ENCODE measurements at places on chromosomes 3 and 15.

DNA sequence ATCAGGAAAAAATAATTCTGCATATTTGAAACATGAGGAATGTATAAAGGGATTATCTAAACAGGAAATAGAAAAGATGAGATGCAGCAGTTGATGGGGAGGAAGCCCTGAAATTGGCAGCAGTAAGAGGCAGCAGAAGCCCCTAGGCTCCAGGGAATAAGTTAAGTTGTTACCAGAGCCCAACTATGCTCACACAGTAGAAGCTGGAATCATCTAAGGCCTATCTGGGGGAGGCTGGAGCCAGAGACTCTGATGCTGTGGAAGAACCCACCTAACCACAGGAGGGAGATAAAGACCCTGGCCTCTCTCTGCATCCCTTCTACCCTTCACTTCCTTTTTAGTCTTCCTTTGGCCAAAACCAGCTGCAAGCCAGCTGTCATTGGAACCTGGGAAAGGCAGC is 519.7 kb downstream of the DIPK2A start:
- no peak for DNase-seq

GRCh38 chr15:35436422-35436821 is 109.5 kb downstream of the DPH6 start:
- no peak for DNase-seq

- no peak for DNase-seq
Measured at GRCh38 chr3:48432411-48433371, 2.8 kb upstream of the PLXNB1 start.

DNA sequence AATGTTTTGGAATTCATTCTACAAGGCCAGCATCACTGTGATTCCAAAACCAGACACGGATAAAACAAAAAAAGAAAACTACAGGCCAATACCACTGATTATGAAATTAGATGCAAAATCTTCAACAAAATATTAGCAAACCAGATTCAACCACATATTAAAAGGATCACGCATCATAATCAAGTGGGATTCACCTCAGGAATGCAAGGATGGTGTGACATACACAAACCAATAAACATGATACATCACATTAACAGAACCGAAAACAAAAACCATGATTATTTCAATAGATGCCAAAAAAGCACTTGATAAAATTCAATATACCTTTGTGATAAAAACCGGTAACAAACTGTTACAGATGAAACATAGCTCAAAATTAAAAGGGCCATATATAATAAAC is 48.9 kb downstream of the DLG1 start:
- no peak for DNase-seq

DNA sequence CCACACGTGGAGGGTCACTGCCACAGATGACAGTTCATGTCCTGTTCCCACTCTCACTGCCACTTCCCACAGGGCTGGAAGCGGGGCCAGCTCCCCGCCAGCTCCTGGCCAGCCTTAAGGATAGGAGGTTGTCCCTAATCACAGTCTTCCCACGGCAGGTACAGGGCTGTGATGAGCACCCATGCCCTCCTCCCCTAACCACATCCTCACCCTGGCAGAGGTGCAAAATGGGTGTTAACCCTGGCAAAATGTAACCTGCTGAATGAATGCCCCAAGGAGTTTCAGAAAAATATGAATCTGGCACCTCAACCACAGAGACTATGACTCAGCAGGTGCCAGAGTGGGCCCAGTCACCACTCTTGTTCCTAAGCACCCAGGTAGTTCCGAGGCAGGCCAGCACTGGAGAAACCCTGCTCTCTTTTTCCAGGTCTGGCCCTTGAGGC is 185.1 kb upstream of the TPM1 start:
- DNase-seq = peak; percentile 28

DNA sequence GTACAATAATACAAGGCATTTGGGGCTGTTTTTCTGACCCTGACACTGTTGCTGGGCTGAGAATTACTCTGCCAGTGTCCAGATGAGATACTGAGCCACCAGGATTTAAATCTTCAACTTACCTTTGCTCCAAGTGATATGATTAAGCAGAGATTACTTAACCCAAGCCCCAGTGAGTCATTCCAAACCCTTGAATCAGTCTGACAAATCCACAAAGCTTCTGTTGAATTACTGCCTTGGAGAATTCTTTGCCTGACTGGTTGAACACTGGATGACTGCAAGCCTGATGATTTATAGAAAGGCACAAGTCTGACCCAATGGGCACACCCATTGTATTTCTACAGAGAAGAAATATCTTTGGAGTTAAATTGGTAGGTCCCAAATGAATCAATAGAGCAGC is 88.2 kb upstream of the TSC22D2 start:
- DNase-seq = no peak

- DNase-seq = no peak
Measured at GRCh38 chr15:95501865-95502264, 828.6 kb upstream of the NR2F2 start.

DNA sequence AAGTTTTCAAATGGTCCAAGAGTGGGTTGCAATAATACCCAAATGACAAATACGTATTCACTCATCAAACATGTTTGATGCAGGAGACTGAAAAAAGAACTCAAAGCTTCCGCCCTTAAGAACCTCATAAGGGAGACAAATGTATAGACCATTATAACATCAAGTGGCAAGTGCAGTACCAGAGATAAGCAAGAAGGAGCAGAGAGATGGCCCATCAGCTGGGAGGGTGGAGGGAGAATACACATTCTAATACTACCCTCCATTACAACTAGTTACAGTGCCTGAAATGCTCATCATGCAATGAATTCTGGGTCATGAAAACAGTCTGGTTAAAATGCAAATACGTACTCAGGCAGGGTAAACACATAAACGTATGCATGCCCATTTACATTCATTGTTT is 304.0 kb downstream of the SHQ1 start:
- DNase-seq = no peak

DNA sequence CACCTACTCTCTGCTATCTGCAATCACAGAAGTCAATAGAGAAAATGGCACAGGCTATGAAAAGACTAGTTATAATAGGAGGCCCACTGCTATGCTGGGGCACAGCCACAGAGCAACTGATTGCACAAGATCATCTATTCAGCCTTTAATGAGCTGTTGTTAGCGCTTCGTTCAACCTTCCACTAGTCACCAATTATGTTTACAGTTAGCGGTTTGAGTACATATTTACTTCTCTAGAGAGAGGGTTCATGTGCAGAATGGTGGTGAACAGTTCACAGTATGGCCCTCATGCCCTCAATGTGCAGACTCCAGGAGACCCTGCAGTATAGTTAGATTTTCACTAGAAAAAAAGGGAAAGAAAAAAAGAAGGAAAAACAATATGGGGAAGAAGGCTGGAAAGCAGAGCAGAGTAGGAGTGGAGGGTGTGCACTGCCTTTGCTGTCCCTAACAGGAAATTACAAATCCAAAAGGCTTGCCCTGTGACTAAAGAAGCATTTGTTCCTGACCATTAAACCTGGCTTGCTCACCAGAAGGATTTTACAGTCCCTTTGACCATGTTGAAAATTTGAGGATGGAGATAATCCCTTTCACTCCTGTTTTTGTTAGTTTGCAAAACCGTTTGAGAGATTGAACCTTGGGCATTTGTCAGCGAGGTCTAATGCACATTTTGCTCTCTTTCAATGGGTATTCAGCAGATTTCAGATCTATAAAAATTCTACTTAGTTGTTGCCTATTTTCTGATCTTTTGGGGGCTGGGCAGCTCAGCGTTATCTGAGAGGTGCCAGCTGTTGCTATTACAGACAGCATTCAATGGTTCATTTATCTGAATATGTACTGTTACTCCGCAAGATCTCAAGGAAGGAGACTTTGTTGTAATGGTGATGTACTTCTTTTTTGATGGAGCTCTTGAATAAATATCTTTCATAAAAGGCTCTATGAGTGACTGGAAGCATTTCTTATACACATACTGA is 296.1 kb downstream of the LSAMP start:
- DNase-seq = no peak

- DNase-seq = no peak
Measured at GRCh38 chr3:177483182-177483967, 286.1 kb upstream of the TBL1XR1 start.

GRCh38 chr15:99105514-99106341 is 848 bp downstream of the SYNM start:
- peak; percentile 60 for DNase-seq

- DNase-seq = no peak
Measured at GRCh38 chr3:122132949-122133540, 50.4 kb upstream of the CASR start.

GRCh38 chr15:75037685-75038084 is 14.3 kb downstream of the PPCDC start:
- peak; percentile 53 for DNase-seq

- no peak for DNase-seq
Measured at GRCh38 chr15:84398763-84399701, 163.5 kb downstream of the GOLGA6L4 start.

DNA sequence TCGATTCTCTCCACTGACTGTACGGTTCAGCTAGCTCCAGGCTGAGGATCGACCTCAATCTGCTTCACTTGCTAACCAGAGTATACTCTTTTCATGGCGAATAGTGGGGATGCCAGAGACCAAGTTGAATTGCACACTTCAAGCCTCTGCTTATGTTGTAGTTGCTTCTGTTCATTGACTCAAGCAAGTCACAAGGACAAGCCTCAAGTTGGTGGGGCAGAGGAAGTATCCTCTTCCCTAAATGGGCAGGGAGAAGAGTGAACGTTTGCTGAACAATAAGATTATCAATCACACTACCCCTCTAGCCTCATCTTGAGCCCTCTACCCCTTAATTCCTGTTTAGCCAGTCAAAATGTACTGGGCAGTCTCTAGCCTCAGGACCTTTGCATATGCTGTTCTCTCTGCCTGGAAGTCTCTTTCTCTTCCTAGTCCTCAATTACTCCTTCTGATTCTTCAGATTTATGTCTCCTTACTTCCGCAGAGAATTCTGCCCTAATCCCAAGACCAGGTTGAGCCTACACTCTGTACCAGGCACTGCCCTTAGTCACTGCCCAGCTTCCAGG is 390.4 kb upstream of the PROK2 start:
- no peak for DNase-seq

DNA sequence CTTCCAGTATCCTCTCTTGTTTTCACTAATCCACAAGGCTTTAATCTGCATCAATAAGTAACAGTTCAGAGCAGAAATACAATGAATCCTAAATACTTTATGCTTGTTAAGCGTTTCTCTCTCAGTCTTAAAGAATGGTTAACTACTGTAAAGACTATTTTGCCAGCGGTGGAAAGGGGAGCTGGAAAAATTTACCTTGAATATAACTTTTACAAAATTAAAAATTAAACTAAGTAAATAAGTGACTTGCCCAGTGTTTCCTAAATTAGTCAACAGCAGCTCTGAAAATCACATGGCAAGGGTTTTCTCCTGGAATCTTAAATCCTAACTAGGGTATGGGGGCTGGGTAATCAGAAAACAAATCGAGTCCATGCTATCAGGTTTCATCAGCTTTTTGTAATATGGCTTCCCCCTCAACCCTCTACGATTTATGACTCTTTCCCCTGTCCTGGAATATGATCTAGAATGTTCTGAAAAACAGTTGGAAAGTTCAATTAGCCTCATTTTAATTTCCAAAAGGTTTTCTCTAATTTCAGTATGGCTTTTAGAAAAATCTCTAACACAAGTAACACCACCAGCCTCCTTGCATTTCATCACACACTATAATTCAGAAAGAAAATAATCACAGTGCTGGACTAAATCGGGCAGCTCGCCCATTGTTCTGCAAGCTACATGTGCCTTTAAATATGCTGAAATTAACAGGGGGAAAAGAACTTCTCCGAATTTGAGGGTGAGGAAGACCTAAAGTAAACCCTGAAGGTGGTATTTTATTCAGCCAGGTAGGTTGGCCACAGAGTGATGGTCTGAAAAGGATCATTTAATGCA is 133.5 kb downstream of the ADAMTS9 start:
- no peak for DNase-seq

GRCh38 chr15:25175033-25175788 is 220.4 kb downstream of the SNRPN start:
- DNase-seq = peak; percentile 7

GRCh38 chr3:124586126-124587052 is 143.9 kb upstream of the UMPS start:
- DNase-seq = no peak

DNA sequence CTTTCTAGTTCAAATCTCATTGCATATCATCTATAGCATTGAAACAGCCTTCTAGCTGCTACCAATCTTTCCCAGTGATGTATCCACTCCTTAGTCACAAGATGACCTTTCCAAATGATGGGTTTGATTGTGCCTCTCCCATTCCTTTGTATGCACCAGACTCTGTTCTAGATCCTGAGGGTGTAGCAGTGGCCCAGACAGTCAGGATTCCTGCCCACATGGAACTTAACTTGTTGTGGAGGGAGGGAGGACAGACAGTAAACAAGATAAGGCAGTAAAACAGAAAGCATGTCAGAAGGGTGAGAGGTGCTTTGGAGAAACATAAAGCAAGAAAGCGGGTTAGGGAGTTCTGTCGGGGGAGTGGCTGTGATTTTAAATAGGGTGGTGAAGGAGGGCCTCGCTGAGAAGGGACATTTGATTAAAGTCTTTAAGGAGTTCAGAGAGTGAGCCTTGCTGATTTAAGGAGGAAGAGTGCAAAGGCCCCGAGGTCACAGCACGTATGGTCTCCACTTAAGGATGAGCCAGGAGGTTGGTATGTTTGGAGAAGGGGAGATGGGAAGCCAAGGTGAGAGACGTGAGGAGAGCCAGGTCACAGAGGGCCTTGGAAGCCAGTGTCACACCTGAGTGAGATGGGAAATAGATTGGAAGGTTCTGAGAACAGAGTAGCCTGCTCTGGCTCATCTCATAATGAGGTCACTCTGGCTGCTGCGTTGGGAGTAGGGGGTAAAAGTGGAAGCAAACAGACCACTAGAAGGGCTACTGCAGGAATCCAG is 38.3 kb downstream of the FAM43A start:
- no peak for DNase-seq

DNA sequence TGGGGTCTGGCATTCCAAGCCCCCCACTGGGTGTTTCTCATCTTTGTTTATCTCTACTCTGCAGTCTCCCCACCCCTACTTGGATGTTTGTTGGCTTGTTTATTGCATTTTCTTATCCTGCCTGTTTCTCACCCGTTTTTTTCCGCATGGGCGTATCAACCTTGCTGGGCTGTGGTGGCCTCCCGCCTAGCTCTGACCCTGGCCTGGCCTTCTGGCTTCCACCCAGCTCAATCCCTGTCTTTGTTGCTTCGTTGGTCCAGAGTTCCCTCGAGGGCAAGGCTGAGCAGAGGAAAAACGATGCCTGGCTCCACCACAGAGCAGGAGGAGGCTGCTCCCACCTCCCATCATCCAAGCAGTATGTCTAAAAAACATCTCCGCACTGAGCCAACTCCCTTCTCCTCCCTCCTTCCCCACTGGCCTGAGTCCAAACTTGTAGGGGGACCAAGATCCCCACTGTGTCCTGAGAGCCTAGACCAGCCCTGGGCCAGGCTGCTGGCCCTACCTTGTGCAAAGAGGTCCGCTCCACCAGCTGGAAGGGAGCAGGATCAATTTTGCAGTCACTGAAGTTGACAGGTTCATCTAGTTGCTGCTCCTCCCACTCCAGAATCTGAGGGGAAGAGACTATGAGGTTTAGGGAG is 9.8 kb downstream of the CLCN2 start:
- no peak for DNase-seq

GRCh38 chr3:70947579-70947978 is 635.1 kb upstream of the MDFIC2 start:
- no peak for DNase-seq

All from activated CD4-positive, alpha-beta memory T cell treated with anti-CD3 and anti-CD28 coated beads, Interleukin-2, amount 10 ng/mL, durations not matched to agents 7 days and 5 days (primary cell).